RPMI8226 (cell line): ENCODE measurements at places on chromosomes 5 and 9.

GRCh38 chr9:116572095-116572748, 114.9 kb upstream of the TRIM32 start:
- peak; percentile 38 for DNase-seq

GRCh38 chr5:180253036-180253824, 38.7 kb downstream of the MAPK9 start:
- no peak for DNase-seq

DNA sequence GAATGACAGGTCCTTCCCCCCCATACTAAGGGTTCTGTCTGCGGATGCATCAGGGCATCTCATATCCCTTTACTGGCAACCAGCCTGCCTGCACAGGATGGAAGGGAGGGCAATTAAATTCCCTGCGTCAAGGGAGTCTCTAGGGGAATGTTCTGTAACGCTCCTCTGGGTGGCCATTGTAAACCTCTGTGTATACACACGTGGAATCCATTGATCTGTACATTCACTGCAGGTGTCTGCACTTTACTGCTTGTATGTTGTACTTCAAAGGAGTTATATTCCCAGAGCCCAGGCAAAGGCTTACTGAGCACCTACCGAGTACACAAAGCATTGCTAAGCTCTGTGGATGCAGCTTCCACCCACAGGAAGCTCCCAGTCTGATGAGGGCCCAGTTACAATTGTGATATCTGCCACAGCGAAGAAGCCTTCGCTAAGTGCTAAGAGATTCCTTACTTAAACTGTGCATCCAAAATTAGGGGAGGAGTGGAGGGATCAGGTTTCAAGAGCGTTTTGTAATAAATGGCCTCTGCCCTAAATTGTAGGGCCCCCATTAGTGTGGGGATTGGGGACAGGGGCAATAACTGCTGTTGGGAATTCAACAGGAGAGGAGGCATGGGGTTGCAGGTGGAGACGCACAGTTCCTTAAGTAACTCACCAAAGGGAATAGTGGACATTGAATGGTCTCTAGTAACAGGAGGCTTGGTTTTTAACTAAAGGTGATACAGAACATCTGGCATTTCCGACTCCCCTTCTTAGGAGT, 1.5 kb upstream of the RETREG1 start:
- no peak for DNase-seq

DNA sequence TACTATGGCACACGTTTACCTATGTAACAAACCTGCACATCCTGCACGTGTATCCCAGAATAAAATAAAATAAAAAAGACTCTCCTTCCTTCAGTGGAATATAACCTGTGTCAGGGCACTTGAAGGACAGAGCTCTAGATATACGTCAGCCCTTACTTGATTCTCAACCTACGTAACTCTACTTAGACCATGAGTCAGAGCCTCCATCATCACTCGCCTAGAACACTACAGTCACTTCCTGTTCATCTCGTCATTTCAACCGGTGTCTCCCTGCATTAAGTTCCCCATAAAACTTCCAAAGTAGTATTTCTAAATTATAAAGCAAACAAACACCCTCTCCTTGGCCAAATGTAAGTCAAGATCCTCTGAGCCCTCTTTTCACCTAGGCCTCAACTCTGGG, 243.5 kb upstream of the CCNG1 start:
- no peak for DNase-seq

- no peak for DNase-seq
Observed at GRCh38 chr9:68738358-68738757, 33.3 kb downstream of the PIP5K1B start.

- peak; percentile 43 for DNase-seq
Observed at GRCh38 chr5:105587963-105588662, 2025.5 kb upstream of the NUDT12 start.

DNA sequence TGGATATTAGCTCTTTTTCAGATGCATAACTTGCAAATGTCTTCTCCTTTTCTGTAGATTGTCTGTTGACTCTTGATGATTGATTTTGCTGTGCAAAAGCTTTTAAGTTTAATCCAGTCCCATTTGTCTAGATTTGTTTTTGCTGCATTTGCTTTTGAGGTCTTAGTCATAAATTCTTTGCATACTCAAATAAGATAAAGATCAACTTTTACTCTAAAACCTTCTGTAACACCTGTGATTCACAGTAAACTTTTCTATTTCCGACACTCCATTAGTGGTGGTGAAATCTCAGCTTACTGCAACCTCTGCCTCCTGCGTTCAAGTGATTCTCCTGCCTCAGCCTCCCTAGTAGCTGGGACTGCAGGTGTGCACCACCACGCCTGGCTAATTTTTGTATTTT, 239.0 kb upstream of the ST8SIA4 start:
- DNase-seq, result no peak

DNA sequence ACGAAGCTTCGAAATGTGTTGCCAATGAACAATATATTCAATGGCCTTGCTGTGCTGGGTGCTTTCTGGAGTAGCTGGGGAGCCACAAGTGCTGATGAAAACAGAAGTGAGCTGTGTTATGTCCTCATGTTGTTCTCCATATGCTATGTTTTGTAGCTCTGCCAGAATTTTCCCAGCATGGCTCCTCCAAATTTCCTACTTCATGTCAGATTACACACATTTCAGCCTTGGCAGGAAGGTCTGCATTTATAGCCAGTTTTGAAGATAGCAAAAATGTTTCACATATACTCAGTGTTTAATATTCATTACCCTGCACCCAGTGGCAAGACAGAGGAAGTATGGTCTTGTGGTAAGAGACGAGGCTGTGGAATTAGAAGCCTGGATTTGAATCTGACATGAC, 22.6 kb upstream of the NMUR2 start:
- no peak for DNase-seq

DNA sequence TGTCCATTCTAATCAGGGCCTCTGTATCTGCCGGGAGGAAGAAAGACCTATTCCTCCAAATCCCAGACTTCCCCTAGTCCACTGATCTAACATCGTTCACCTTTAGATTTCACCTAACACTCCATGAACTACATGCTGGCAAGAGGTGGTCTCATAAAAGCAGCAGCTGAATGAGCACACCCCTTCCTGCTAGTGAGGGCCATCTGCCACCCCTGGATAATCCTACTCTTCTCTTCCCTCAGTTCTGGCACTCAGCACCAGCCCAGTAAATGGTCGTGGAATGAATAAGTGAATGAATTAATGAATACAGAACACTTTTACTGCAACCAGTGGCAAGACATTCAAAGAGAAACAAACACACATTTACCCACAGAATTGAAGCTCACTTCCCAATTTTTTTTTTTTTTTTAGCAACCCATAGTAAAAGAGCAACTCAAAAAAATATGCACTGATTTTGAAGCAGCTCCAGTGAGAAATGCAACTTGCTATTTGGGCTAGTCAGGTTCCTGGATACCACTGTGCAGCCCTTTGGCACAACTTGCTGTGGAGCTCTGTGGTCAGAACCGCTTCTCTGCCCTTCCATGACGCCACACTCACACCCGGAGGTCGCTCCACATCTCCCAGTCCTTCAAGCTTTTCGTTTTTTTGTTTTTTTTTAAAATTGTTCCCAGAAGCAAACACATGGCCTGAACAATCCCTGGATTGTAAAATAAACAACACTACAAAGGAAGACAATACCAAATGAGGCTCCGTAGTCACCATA, 6.2 kb downstream of the RNF183 start:
- DNase-seq, result peak; percentile 22

DNA sequence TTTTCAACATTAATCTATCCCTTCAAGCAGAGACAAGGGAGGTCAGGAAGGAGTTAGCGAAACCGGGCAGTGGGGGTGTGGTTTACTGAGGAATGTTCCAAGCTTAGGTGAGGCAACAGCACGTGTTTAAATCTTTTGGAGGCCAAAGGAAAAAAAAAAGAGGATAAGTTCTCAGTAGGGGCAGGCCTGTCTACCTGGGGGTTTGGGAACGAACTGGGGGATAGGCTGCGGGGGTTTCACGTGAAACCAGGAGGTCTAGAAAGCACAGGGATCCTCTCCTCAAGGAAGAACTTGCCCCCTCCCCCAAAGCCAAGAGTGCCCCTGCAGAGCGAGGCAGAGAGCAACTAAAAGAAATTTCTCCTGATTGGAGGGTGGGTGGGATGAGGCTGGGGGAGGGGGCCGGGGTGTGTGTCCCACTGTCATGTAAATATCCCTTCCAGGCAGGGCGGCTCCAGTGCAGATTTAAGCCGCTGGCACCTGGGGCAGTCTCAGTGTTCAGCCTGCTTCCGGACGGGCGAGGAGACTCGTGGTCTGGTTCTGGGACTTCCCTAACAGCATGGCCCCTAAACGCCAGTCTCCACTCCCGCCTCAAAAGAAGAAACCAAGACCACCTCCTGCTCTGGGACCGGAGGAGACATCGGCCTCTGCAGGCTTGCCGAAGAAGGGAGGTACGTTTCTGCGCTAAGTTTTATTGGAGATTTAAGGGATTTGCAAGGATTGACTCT, 5.5 kb upstream of the SET start:
- DNase-seq, result peak; percentile 78

- no peak for DNase-seq
Observed at GRCh38 chr5:99089822-99090549, 161.2 kb upstream of the CHD1 start.

- no peak for DNase-seq
Observed at GRCh38 chr5:157911568-157911967, 52.6 kb upstream of the CLINT1 start.

GRCh38 chr5:96257904-96258303, 175.1 kb downstream of the PCSK1 start:
- no peak for DNase-seq

GRCh38 chr9:88571419-88571818, 36.4 kb downstream of the NXNL2 start:
- DNase-seq, result no peak
